ELF-1 (cell line): ENCODE measurements at places on chromosomes 6 and 20.

DNA sequence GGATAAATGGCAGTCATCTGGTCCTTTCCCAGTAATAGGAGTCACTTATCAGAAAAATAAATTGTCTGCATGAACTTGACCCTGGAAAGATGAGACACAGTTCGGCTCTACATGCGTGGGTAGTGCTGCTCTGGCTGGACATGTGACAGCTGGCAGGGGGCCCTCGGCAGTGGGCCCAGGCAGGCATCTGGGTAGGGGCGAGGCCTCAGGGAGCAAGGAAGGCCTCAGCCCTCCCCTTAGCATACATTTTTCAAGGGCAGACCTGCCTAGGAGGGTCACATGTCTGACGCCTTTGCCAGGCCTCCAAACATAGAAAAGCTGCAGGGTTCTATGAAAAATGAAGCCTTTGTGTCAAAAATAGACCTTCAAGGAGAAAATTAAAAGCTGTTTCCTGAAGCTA, 12.8 kb upstream of the ILRUN start:
- DNase-seq, result no peak

- no peak for DNase-seq
These were observed 222.0 kb upstream of the SGK1 start for GRCh38 chr6:134539865-134540323.

DNA sequence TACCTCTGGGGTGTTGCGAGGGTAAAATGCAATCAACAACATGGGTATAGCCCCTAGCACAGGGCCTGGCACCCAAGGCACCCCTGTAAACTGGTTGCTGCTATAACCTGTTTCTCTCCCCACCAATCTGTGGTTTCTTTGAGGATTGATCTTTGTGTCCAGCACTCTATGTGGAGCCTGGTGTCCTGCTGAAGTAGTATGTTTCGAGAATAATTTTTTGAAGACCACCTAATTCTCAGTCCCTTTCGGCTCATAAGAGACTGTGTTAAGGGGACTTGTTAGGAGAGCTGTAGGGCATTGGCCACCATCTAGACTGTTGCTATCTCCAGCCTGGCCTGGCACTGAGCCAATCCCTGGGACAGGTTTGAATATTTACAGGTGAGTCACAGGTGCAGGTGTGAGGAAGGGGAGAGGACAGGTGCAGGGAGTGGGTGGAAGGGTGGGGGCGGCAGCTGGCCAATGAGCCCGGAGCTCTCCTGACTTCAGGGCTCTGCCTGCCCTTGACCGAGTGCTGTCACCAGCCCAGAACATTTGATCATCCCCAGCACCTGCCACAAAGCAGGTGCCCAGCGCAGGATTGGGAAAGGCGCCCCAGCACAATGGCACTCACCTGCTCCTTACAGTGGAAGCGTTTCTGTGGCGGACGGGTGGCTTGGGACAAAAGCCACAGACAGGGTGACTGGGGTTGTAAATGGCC, 8.1 kb upstream of the C20orf144 start:
- DNase-seq, result no peak

- DNase-seq, result no peak
These were observed 151.3 kb downstream of the RALGAPA2 start for GRCh38 chr20:20561172-20561571.

DNA sequence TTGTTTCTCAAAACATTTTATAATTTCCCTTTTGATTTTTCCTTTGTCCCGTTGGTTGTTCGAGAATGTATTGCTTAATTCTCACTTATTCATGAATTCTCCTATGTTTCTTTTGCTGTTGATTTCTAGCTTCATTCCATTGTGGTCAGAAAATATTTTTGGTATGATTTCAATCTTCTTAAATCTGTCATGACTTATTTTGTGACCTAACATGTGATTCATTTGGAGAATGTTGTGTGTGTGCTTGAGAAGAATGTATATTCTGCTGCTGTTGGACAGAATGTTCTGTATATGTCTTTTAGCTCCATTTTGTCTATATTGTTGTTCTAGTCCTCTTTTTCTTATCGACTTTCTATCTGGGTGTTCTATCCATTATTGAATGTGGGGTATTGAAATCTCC, 286.2 kb upstream of the RNF217 start:
- DNase-seq, result no peak

- peak; percentile 61 for DNase-seq
These were observed 93.9 kb downstream of the RNASET2 start for GRCh38 chr6:166862287-166862977.

DNA sequence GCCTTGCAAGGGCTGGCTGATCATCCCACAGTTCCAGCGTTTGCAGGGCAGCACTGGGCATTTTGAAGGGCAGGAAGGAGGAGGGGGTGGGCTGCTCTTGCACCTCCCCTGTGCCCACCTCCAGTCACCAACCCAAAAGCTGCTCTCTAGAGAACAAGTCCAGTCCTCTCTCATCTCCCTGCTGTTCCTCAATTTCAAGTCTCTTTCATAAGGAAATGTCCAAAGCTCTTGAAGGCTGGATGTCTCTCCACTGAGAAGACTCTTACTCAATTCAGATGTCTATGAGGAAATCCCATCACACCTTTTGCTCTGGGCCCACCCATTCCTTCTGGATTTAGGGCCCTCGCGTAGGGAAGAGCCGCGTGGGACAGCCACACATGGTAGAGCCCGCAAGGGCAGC, 31.7 kb downstream of the WRNIP1 start:
- no peak for DNase-seq

DNA sequence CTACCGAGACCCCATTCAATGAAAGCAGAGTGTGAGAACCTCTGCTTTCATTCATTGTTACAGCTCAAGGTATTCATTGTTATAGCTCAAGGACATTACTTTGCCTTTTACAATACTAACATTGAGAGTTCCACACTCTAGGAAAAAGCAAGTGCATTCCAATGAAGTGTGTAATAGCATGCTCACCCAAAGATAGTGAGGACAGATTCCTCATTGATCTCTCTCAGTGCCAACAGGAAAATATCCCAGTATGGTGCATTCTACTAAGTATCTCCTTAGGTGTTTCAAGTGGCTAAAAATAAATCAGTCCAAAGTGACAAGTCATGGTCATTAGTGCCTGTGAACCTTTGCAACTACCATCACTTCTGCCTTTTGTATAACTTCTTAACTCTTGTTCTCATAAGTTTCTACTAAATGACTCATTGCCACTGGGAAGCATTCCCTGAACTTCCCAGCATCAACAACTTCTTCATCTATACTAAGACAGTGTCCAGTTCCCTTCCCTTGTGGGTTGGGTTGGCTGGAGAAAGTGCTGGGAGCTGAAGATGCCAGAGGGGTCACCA, 140.7 kb upstream of the STXBP5 start:
- DNase-seq, result no peak

- DNase-seq, result no peak
These were observed 25.4 kb downstream of the CHRNA4 start for GRCh38 chr20:63335711-63336110.

GRCh38 chr6:107539409-107539808, 49.5 kb downstream of the SOBP start:
- no peak for DNase-seq

DNA sequence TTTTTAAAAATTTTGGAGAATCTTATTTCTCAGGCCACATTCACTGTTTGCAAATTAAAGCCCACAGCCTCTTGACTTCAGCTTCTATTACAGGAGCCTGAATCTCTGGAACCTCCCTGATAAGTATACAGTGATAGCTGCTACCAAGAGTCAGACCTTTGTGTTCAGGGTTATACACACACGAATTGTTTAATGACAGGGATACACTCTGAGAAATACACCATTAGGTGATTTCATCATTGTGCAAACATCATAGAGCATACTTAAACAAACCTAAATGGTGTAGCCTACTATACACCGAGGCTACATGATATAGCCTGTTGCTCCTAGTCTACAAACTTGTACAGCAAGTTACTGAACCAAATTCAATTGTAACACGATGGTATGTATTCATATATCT, 473.9 kb downstream of the PKHD1 start:
- DNase-seq, result no peak

- DNase-seq, result no peak
These were observed 6.1 kb downstream of the RNF114 start for GRCh38 chr20:49942303-49942702.

GRCh38 chr6:36916126-36916525, 30.4 kb downstream of the C6orf89 start:
- DNase-seq, result no peak

DNA sequence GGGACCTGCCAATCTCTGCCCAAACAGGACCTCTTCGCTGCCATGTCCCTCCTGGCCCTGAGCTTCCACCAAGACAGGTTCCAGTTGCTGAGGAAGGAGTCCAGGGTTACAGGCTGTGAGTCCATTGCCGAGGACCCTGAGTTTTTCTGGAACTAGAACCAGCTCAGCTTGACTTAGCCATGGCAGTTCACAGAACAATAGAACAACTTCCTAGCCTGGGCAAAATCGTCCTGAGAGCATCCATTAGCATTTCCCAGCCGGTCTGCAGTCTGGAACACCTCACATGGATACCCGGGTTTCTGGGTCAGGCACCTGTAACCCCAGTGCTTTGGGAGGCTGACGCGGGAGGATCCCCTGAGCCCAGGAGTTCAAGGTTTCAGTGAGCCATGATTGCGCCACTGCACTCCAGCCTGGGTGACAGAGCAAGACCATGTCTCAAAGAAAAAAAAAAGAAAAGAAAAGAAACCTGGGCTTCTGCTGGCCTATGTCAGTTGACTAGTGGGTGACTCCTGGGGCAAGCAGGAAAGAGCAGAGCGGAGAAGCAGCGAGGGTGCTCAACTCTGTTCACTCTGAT, 90.3 kb downstream of the TCP11 start:
- no peak for DNase-seq

- DNase-seq, result no peak
These were observed 4.1 kb upstream of the IFT52 start for GRCh38 chr20:43586641-43587040.

GRCh38 chr20:1856424-1856823, 38.8 kb upstream of the SIRPA start:
- DNase-seq, result no peak

DNA sequence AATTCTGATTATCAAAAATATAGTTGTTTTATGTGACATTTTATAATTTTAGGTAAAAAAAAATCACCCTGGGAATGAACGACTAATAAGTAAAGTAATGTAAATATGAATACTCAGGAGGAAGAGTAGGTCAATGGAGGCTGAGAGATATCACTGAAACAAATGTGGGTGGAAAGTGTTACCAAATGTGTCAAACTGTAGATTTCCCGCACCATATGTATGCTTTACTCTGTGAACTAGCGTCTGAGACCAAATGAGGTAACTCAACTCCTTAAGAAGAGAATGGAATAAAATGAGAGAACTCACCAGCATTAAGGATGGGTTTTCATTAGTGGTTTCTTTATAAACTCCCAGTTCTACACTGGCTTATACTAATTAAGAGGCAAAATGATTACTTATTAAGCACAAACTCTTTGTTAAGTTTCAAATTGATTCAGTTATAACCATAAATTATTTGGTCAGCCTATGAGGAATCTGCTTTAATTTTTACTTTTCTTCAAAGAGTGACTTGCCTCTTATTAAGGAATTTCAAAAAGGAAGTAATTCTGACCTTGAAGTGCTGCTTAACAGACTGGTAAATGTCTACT, 784.7 kb upstream of the GJE1 start:
- DNase-seq, result no peak

- DNase-seq, result peak; percentile 93
These were observed at the start of gene ZSCAN23 for GRCh38 chr6:28443112-28443773. TSS of gene ZSCAN23 (minus strand) at chr6:28443491. CDS start at chr6:28436266, 7,225 bp downstream.

GRCh38 chr20:59044295-59044694, 1.7 kb upstream of the PRELID3B start:
- no peak for DNase-seq

DNA sequence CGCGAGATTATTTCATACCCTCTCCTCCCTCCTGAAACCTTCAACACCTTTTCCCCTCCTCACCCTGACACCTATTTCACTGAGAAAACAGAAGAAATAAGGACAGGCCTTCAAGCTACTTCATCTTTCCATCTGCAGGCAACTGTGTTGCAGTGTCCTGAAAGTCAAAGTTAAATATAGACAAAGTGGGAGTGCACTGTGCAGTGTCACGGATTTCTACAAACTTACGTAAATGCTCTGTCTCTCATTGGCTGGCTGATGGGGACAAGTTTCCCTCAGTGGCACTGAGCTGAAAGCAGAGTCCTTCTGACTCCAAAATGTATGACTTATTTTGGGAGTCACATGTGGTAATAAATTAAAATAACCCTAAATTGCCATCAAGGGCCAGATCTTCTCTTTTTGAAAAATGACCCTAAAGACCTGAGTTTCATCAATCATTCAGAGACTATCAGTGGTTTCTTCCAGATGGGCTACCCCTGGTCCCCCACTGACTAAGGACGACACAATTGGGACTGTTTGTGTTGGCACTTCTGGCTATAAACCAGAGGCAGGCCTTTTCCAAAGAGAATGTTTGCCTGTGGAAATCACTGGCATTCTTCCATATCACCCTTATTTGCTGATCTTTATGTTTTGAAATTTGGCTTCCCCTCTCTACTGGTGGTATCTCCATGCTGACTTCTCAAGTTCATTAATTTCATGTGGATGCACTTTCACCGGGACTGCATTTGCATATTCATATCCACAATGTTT, 21.6 kb downstream of the ALDH8A1 start:
- no peak for DNase-seq

- DNase-seq, result no peak
These were observed 591.7 kb upstream of the NRSN1 start for GRCh38 chr6:23534351-23534750.

DNA sequence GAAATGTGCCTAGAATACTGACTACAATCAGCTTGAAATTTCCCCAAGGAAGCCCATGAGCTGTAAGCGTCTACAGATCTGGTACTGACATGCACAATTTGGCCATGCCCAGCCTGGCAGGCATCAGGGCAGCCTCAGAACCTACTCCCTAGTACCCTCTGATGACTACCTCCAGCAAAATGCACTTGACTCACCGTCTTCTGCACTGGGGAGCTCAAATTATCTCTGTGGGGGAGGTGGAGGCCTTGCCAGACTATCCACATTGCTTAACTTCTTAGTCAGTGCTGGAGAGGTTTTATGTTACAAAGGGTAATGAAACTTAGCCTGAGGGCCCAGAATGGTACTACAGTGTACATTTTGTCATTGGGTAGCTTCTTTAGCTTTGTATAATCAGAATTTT, 126.0 kb upstream of the ADGRF1 start:
- peak; percentile 74 for DNase-seq

DNA sequence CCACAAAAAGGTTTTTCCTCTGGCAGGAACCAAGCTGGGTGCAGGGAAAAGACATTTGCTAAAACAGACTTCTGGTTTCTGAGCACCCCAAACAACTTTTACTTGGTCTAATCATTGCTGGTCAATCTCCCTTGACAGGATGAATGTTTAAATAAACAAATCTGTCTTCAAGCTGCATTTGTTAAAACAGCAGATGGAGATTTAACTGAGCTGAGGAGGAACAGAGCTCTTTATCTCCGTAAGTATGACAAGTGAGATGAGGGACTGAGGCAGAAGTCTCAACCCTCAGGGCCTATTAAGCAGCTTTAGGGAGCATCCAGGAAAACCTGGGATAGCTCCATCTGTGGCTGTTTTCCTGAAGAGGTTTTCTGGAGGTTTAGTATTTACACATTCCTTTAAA, 40.6 kb downstream of the NINL start:
- DNase-seq, result no peak
